ENCODE measurements at places on chromosomes 7 and 10.
A peak's percentile ranks its signal among the peaks of the same experiment; 100 is the strongest.

DNA sequence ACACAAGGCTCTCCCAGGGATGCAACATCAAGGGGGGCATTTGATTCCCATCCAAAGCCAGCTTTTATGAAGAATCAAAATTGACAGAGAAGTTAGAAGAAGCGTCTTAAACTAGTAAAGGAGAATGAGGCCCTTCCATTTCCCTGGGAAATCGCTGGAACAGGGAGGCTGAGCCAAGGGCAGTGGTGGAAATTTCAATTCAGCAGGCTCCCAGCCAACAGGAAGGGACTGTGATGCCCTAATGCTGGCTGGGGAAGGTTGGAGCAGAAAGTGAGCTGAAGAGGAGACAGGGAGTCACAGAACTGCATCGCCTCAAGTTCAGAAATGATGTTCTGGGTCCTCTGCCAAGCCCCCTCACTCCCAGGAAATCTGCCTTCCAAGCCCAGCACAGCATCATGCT is 517.3 kb downstream of the GRID1 start:
- no peak overlapping the region for H3K4me3 ChIP-seq
- no peaks in the 10 kb centered on the region for H3K36me3 ChIP-seq
- no peaks in the 10 kb centered on the region for H3K27me3 ChIP-seq

DNA sequence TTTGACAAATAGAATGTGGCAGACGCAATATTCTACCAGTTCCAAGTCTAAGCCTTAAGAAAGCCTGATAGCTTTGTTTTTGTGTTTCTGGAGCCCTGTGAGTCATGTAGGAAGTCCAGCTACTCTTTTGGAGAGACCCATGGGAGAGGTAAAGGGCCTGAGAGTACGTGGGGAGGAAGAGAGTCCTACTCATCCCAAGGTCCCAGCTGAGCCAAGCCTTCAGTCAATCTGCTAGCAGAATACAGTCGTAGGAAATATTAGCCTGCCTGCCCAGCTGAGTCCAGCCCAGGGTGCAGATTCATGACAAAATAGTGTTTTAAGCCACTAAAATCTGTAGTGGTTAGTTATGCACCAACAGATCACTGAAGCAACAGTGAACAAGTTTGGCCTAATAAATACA is 9.0 kb upstream of the GNA12 start:
- no peak for DNase-seq
- no peak overlapping the region for H3K4me3 ChIP-seq
- H3K27me3 ChIP-seq: no peaks in the 10 kb centered on the region

GRCh38 chr7:85510287-85510686 is 323.4 kb upstream of the SEMA3D start:
- no peaks in the 10 kb centered on the region for H3K36me3 ChIP-seq
- H3K4me3 ChIP-seq: no peak overlapping the region
- no peaks in the 10 kb centered on the region for H3K4me1 ChIP-seq
- no peak overlapping the region for H3K27ac ChIP-seq
- H3K27me3 ChIP-seq: no peaks in the 10 kb centered on the region

DNA sequence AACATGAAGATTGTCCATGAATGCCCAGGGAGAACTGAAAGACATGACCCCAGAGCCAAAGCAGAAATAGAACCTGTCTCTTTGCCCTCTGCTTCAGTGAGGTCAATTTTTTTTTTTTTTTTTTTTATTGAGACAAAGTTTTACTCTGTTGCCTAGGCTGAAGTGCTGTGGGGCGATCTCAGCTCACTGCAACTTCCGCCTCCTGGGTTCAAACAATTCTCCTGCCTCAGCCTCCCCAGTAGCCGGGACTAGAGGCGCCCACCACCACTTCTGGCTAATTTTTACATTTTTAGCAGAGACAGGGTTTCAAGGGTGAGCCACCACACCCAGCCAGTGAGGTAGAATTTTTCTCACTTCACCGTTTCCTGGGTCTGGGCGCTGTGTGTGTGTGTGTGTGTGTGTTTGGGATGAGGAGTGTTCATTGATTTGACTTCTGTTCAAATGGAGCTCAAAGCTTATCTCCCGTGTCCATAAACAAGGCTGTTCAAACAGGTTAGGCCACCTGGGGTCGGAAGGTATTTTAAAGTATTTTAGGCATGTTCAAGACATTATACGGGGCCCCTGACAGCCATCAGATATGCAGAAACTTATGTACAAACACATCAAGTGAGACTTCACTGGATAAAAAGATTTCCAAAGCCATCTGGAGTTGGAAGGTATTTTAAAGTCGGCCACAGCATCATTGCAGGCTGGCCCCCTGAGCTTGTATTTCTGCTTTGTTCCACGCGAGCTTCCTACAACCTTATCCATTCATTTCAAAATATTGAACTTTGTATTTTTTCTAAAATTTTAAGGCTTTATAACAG is 93.8 kb downstream of the MAP3K8 start:
- no peak overlapping the region for H3K27ac ChIP-seq
- H3K36me3 ChIP-seq: no peaks in the 10 kb centered on the region
- peak overlapping the region; percentile 32 for H3K4me3 ChIP-seq
- peaks cover 21% of the 10 kb centered on the region for H3K4me1 ChIP-seq

- peaks cover 37% of the 10 kb centered on the region for H3K36me3 ChIP-seq
- peaks cover 7% of the 10 kb centered on the region for H3K4me1 ChIP-seq
- no peaks in the 10 kb centered on the region for H3K27me3 ChIP-seq
- no peak overlapping the region for H3K27ac ChIP-seq
- DNase-seq: no peak
- H3K4me3 ChIP-seq: no peak overlapping the region
Observed at GRCh38 chr7:141557360-141557759, 6.2 kb downstream of the AGK start.

- peaks cover 29% of the 10 kb centered on the region for H3K4me1 ChIP-seq
- H3K36me3 ChIP-seq: no peaks in the 10 kb centered on the region
- H3K27me3 ChIP-seq: no peaks in the 10 kb centered on the region
Observed at GRCh38 chr7:2644562-2645273, 12.9 kb downstream of the TTYH3 start.

DNA sequence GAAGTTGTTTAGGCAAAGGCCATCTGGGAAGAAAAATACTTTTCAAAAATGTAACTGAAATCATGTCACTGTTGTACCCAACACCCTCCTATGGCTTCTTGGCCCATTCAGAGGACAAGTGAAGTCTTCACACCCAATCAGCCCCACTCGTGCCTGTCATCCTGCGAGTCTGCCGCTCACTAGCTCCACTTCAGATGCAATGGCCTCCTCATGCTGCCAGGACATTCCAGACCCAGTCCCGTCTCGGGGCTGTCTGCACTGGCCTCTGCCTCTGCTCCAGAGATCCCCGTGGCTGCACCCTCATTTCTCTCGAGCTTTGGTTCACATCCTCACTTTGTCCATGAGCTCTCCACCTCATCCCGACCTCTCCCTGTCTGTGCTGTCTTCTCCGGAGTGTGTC is 227.1 kb downstream of the KCNMA1 start:
- DNase-seq: no peak
- peaks cover 10% of the 10 kb centered on the region for H3K27me3 ChIP-seq

- H3K27ac ChIP-seq: no peak overlapping the region
- H3K4me3 ChIP-seq: no peak overlapping the region
- no peaks in the 10 kb centered on the region for H3K36me3 ChIP-seq
- H3K4me1 ChIP-seq: no peaks in the 10 kb centered on the region
- no peak for DNase-seq
- H3K27me3 ChIP-seq: peaks cover 2% of the 10 kb centered on the region
Observed at GRCh38 chr10:25842146-25842545, 91.9 kb upstream of the MYO3A start.

GRCh38 chr7:51374936-51375335 is 58.3 kb upstream of the COBL start:
- no peaks in the 10 kb centered on the region for H3K4me1 ChIP-seq
- H3K27ac ChIP-seq: no peak overlapping the region
- DNase-seq: no peak
- no peaks in the 10 kb centered on the region for H3K36me3 ChIP-seq
- no peaks in the 10 kb centered on the region for H3K27me3 ChIP-seq
- H3K4me3 ChIP-seq: no peak overlapping the region

DNA sequence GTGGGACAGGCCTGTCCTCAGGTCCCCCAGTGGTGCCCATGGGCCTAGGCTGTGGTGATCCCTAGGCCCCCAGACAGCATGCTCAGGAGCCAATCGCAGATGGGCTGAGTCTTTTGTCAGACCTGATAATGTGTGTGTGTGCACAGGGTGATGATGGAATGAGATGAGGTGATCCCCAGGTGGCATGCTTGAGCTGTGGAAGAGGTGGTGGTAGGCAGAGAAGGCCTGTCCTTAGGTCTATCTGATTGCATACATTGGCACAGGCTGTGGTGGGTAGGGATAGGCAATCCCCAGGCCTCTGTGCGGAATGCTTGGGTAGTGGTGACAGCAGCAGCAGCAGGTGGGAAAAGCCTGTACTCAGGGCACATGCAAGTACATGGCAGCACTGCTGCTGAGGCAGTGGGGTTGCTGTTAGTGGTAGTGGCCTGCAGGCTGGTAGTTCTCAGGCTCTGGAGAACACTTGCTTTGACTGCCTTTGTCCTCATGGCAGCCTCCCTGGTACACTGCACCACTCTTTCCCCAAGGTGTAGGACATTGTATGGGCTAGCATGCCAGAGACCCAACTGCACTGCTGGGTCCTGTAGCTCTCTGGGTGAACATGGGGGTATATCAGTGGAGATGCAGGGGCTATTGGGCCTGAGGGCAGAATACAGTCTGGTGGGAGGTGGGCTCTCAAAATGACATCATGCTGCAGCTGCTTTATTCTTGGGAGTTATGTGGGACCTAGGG is 260.9 kb upstream of the PLPP4 start:
- H3K4me1 ChIP-seq: no peaks in the 10 kb centered on the region
- H3K27me3 ChIP-seq: peaks cover 8% of the 10 kb centered on the region
- no peak overlapping the region for H3K4me3 ChIP-seq
- peaks cover 7% of the 10 kb centered on the region for H3K36me3 ChIP-seq
- H3K27ac ChIP-seq: no peak overlapping the region

DNA sequence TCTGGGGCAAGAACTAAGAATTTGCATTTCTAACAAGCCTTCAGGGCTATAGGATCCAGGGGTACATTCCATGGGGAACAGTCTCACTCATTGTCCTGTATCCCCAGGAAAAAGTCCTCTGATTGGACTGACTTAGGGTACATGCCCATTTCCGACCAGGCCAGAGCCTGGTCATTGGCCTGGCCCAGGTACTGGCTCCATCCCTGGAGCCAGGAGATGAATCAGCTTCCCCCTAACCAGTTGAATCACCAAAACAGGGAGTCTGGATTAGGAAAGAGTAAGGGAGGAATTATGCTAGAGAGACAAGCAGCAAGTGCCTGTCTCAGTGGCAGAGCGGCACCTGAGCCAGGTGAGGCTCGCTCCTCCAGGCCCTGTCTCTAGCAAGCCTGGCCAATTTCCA is 137.5 kb downstream of the FGFR2 start:
- no peaks in the 10 kb centered on the region for H3K36me3 ChIP-seq
- DNase-seq: no peak
- no peak overlapping the region for H3K4me3 ChIP-seq
- H3K4me1 ChIP-seq: no peaks in the 10 kb centered on the region
- H3K27ac ChIP-seq: no peak overlapping the region

- H3K27me3 ChIP-seq: no peaks in the 10 kb centered on the region
- no peak overlapping the region for H3K27ac ChIP-seq
- no peak for DNase-seq
- no peak overlapping the region for H3K4me3 ChIP-seq
- peaks cover 13% of the 10 kb centered on the region for H3K4me1 ChIP-seq
Observed at GRCh38 chr10:20085115-20085514, 268.9 kb downstream of the PLXDC2 start.

GRCh38 chr7:124722292-124722691 is 43.3 kb downstream of the GPR37 start:
- peaks cover 35% of the 10 kb centered on the region for H3K4me1 ChIP-seq
- no peak overlapping the region for H3K27ac ChIP-seq
- no peaks in the 10 kb centered on the region for H3K27me3 ChIP-seq
- H3K36me3 ChIP-seq: peaks cover under 1% of the 10 kb centered on the region
- no peak overlapping the region for H3K4me3 ChIP-seq

- H3K4me3 ChIP-seq: peak overlapping the region; percentile 2
- H3K27ac ChIP-seq: no peak overlapping the region
- no peak for DNase-seq
- H3K27me3 ChIP-seq: no peaks in the 10 kb centered on the region
- H3K36me3 ChIP-seq: peaks cover 25% of the 10 kb centered on the region
Observed at GRCh38 chr7:23462846-23463245, 7.4 kb downstream of the IGF2BP3 start.

Data from neural crest cell (in vitro differentiated cells).